ENCODE measurements at places on chromosomes 7 and 10.
A peak's percentile ranks its signal among the peaks of the same experiment; 100 is the strongest.

DNA sequence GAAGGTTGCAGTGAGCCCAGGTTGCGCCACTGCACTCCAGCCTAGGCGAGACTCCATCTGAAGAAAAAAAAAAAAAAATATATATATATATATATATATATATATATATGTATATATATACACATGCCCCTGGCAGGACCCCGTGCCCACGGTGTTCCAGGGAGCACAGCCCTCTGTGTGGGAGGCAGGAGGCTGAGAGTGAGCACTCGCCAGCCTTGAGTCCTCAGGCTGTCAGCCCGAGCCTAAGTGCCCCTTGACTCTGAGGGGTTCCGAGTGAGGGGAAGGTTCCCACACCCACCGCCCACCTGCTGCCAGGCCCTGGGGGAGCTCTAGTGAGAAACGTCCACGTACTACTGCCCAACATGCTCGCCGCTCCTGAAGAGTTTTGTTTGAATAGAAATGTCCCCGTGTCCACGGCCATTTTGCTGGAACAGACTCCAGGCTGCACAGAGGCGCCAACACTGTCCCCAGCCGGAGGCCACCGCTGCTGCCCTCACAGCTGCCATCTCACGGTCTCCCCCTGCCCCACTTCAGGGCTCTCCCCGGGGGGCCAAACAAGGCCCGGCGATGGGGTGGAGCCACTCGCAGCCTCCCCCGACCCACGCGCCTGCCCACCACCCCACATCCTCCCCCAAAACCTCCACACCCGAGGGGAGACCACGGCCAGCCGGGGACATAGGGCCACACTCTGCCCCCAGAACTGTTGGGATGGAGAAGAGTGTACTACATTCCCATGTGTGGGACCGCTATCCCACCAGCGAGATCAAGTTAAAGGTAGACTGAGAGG, 62.8 kb upstream of the EBF3 start:
- DNase-seq, result no peak

GRCh38 chr10:124615259-124615658, 128.9 kb downstream of the FAM53B start:
- no peak for DNase-seq

- DNase-seq, result no peak
Observed at GRCh38 chr7:46960970-46961369, 620.9 kb downstream of the TNS3 start.

DNA sequence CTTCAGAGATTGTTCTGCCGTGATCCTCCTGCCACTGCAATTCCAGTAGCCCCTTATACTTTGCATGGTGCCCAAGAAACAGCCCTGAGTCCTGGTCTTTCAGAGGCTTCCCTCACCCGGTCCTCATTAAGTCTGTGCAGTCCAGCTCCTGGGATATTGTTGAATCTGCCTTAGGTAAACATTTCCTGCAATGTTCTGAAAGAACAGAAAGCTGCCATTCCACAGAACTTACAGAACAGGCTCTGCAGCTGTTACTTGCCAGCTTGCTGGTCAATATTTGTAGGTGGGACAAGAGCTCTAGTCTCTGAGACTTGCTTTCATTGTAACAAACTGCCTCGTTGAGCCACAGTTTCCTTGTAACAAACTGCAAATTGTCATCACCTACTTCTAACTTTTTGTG, 115.0 kb upstream of the KIF5B start:
- no peak for DNase-seq

- no peak for DNase-seq
Observed at GRCh38 chr10:120039046-120039445, 146.5 kb downstream of the SEC23IP start.

DNA sequence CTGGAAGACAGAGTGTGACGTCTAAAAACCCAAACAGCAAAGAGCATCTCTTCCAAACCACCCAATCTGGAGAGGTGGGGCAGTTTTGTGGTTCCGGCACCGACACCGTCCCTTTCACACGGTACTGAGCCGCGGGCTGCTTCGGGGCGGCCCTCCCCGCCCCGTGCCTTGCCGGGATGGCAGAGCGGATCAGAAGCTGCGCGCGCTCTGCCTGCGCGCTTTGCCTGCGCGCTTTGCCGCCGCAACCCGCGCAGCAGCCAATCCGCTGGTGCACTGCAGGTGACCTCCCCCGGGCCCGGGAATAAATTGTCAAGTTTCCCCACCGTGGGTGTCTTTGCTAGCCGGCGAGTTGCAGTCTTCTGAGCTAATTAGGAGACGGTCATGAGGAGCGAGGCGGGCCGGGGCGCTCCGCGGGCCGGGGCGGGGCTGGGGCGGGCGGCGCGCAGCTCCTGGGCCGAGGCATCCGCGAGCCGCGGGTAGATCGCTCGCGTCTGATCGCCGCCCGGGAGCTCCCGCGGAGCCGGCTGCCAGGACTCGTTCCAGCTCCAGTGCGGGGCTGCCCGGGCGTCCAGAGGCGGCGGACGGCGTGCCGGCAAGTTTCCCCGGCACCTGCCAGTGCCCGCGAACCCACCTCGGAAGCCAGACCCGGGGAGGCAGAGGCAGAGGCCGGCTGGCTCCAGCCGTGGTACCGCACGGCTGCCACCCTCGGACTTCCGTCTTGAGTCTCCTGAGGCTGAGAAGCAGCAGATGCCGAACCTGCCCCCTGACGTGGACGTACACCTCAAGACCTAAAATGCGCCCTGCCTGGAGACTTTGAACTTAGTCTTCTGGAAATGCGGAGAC, 536.0 kb upstream of the GALNT17 start:
- no peak for DNase-seq

DNA sequence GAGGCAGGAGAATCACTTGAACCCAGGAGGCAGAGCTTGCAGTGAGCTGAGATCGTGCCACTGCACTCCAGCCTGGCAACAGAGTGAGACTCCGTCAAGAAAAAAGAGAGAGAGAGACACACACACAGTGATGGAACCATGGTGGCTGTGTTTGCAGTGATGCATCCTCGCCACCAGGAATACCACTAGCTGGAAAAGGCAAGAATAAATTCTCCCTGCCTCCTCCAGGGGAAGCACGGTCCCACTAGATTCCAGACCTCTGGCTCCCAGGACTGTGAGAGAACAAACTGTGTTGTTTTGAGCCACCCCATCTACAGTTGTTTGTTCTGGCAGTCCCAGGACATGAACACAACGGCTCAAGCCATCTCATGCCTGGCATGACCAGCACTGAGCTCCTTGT, 320.3 kb upstream of the FOXK1 start:
- no peak for DNase-seq

- DNase-seq, result no peak
Observed at GRCh38 chr10:124369986-124370385, 48.7 kb downstream of the OAT start.

DNA sequence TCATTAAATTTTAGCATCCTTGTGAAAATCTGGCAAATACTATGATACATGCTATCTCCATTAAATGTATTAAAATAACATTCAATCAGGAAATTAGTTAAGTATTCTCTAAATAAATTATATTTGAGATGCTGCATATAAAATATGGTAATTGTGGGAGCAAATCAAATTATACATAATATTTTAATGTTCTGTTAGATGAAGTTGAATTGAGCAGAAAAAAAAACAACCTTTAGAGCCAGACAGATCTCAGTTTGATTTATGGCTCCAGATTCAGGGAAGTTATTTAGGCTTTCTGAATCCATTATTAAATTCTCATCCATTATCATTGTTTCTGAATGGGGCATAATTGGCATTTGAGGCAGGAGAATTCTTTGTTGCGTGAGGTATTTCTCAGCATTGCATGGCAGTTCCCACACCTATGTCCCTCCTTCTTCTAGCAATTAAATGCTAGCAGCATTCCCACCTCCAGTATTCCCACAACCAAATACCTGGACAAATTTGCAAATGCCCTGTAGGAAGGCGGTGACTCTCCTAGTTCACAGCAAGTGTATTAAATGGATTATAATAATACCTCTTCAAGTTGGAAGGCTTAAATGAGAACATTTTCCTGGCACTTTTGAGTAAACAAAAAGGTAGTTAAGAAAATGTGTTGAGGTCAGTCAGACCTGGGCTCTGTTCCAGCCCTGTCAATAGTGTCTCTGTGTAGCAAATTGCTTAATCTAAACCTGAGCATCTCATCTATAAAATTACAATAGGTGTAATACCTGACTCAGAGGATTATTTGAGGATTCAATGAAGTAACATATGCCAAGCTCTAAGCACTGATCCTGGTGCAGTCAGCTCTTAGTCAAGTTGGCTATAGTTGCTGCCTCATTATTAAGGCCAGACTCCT, 108.9 kb downstream of the RNLS start:
- no peak for DNase-seq

DNA sequence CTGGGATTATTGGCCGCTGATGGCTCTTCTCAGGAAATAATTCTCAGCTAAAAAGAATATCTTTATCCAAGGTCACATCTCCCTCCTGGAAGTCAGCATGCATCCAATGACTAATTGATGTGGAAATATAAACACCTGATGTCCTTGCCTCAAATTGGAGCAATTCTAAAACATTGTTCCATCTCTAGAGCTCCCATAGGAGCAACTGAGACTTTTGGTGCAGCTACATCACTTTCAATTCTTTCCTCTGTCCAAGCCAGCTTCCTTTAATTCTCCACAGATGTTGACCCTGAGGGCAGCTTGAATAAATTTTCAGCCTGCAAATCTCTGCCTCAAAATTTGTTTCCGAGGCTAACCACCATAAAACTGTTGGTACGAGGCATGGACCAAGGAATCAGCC, 43.9 kb upstream of the KCND2 start:
- no peak for DNase-seq

GRCh38 chr10:133162178-133162909, 2.3 kb downstream of the KNDC1 start:
- no peak for DNase-seq

GRCh38 chr7:5217851-5218331, 27.9 kb downstream of the WIPI2 start:
- no peak for DNase-seq

GRCh38 chr7:12373580-12374263, 29.9 kb downstream of the VWDE start:
- DNase-seq, result no peak

DNA sequence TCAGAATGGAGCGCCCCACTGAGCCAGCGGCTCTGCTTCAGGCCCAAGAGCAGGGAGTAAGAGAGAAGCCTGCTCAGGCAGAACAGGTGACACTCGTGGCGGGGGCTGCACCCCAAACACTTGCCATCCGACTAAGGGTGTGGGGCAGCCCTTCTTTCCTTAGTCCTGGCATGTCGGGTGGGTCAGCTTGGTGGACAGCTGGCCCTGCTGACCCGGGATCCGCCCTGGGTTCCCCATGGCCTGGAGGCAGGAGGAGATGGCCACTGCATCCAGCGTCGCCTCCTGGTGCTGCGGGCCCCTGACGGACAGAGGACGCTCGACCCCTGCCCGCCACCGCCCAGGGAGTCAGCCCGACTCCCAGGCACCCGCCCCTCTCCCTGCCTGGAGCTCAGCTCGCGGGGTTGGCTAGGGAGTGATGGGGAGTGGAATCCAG, 1.2 kb upstream of the PAOX start:
- no peak for DNase-seq

- no peak for DNase-seq
Observed at GRCh38 chr10:121362026-121362425, 236.2 kb downstream of the FGFR2 start.

DNA sequence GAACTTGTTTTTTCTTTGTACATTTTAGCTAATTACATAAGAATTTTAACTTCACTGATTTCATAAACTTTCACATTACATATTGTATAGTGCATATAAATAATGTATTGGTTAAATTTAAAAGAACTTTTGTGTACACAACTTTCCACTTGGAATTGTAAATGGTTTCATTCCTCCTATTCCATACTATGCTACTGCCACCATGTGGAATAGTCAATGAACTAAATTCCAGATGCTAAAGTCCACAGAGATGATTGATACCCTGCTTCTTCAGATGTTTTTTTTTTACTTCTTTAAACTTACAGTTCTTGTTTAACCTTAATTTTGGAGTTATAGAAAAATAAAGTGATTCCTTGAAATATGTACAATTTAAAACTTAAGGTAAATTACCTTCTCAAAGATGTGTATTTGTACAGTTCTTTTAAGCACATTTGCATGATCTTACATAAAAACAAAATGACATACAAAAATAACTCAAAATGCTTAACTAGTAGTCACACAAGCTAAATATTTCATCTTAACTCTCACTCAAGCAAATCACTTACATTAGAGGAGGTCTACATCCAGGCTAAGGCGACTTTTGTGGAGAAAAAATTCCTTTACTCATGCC, 247.6 kb upstream of the HGF start:
- DNase-seq, result peak; percentile 79

GRCh38 chr10:97823734-97824133, 25.9 kb upstream of the GOLGA7B start:
- DNase-seq, result no peak

GRCh38 chr7:37429435-37429791, 19.3 kb downstream of the ELMO1 start:
- no peak for DNase-seq

GRCh38 chr7:126805351-126805750, 447.4 kb downstream of the GRM8 start:
- no peak for DNase-seq

DNA sequence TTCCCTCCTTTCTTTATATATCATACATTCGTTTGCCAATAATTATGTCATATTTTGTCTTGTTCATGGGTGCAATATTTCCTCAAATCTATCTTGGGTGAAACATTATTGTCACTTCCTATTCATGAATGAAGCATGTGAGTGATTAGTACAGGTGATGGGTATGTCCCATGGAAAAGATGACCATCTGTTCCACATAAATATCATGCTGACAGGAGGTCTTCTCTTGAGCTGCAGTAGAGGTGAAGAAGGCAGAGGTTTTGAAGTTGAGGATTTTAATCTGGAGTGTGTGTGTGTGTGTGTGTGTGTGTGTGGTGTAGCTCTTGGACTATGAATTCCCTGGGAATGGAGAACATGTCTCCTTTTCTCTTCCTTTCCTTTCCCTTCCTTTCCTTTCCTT, 350.5 kb upstream of the CHRM2 start:
- no peak for DNase-seq

DNA sequence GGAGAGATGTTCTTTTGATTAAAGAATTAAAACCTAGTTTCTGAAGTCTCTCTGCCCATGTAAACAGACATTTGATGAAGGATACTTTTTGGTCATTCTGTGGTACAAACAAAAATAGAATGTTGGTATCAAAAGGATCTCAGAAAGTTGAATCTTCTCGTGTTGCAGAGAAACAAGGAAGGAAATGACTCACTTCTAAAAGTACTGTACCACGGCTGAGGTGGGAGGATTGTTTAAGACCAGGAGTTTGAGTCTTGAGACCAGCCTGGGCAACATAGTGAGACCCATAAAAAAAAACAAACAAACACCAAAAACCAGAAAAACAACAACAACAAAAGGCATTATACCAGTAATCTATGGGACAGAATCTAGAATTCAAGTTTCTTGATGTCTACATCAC, 69.7 kb downstream of the PRSS58 start:
- DNase-seq, result no peak

DNA sequence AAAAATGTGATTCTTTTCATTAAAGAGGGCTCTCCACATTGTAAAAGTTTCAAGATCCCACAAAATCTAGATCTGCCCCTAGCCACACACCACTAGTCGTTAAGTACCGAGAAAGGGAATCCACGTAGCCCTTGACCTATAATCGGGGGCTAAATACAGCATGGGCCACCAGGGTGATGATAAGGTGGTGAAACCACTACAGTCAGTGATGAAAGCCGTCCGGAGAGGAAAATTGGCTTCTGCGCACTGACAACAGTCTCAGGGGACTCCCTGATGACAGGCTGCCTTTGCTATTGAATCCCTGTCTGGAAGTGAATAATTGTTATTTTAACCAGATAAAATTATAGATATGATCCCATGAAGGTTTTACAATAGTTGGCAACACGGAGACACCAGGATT, 4.6 kb downstream of the TECTB start:
- no peak for DNase-seq

- DNase-seq, result no peak
Observed at GRCh38 chr10:92691591-92692079, 1.9 kb downstream of the HHEX start.
